Small intestine (tissue), 16 donors: ENCODE measurements at places on chromosomes 7 and 10. TPM values are rescaled to one million over a fixed set of nuclear protein-coding genes. Genes with fewer than 3 reads are reported as not detected.

DNA sequence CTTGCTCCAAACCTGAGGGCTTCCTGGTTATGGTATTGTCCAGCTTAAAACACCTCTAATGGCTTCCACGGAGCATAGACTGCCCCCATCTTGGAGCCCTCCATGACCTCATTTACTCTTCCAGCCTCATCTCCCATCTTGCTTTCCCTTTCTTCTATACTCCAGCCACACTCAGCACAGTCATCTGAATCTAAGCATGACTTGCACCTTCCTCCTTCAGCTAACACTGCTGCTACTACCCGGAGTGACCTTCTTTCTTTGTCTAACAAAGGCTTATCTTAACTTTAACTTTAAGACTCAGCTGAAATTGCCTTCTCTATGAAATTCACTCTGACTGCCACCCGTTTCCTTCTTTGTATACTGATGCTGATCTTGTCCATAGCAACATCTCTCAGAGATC is 135.1 kb downstream of the FAM107B start:
- DNase-seq = no peak

GRCh38 chr7:73585196-73585595 is 6.8 kb upstream of the TBL2 start:
- DNase-seq = no peak

GRCh38 chr10:75658915-75659314 is 227.5 kb downstream of the LRMDA start:
- no peak for DNase-seq

GRCh38 chr7:82234457-82235049 is 209.0 kb downstream of the CACNA2D1 start:
- peak; percentile 36 for DNase-seq

- no peak for DNase-seq
Observed at GRCh38 chr7:141039376-141039775, 24.6 kb upstream of the MRPS33 start.

SDK1 gene
- 2.1 TPM for polyA plus RNA-seq

ZNF398 gene
- 3.6 TPM for polyA plus RNA-seq

CLCN1 gene
- polyA plus RNA-seq = not detected

RBM33 gene
- 11.2 TPM for polyA plus RNA-seq

- no peak for DNase-seq
Observed at GRCh38 chr7:144780071-144780608, 55.7 kb downstream of the TPK1 start.

GRCh38 chr7:139960157-139960556 is 102.6 kb downstream of the PARP12 start:
- no peak for DNase-seq

DNA sequence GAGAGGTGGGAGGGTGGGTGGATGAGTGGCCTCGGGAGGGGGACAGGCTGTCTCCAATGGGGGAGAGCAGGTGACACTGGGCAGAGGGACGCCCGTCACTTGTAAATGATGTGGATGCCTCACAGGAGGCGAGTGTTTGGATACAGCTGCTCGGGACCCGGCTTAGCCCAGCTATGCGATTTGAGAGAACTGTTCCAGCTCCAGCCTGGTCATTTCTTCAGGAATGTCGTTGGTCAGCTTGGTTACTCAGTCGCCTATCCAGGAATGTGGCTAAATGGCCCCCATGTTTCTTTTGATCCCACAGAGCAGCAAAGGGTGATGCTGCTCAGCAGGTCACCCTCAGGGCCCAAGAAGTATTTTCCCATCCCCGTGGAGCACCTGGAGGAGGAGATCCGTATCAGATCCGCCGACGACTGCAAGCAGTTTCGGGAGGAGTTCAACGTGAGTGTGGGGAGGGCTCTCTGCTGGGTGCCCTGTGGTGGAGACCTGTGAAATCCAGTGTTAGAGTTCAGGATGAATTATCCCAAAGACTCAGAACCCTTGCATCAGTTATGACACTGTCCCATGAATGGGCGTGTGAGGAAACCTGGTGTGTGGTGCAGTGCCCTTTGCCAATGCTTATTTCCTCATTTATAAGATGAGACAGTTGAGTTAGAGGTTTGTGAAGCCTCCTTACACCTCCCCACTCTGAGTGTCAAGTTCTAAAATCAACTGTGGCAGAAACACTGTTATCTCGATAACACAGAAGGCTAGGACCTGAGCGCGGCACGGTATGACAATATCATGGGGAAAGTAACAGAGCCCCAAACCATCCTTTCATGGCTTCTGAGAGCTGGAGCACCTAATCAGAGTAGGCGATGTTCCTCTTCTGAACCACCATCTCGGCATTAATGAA is 76.8 kb downstream of the MKI67 start:
- DNase-seq = no peak

PTF1A gene
- polyA plus RNA-seq = not detected

- no peak for DNase-seq
Observed at GRCh38 chr10:110995301-110995700, 75.9 kb downstream of the SHOC2 start.

DNA sequence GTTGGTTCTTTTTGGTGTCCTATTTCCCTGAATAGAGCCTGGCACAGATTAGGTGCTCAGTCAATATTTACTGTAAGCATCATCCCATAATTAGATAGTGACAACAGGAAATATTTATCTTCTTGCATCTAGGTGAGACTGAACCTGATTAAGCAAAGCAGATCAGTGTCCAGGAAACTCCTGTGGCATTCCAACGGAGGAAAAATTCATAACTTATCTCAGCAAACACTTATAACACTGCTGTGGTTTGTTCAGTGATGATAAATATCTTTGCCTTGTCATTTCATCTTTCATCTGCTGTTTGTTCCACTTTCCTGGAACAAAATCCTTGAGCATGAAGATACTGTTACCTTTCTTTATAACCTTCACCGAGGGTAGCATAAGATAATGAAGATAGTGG is 1160.3 kb upstream of the AUTS2 start:
- no peak for DNase-seq

DNA sequence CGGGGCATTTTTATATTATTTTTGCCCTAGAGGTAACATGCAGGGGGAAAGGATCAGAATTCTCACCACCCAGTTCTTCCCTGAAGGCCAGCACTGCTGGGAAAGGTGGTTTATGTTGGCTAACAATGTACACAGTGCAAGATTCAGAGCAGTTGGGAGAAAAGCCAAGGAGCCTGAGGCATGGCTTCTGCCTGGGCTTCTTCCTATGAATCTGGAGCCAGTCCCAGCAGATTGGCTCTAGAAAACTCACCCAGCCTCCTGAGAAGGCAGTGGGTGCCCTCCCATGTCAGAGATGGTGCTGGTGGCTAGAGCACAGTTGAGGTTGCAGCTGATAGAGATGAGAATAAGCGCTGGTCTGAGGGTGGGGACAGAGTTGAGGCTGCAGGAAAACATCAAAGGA is 44.7 kb upstream of the GPR26 start:
- DNase-seq = no peak

MYH16 gene
- 0.01 TPM for polyA plus RNA-seq

CYP26C1 gene
- polyA plus RNA-seq = not detected

SNCG gene
- polyA plus RNA-seq = 2.4 TPM

DNA sequence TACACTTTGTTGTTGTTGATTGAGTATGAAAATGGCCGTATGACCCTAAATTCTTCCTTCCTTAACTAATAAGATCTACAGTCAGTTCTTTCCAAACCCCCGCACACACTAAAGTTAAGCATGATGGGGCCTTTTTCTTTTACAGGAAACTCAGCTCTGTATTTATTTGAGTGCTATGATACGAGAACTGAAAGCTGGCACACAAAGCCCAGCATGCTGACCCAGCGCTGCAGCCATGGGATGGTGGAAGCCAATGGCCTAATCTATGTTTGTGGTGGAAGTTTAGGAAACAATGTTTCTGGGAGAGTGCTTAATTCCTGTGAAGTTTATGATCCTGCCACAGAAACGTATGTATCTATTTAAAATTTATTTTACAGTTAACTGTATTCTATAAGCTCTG is 14.2 kb upstream of the NUP42 start:
- no peak for DNase-seq

GRCh38 chr7:96638669-96639068 is 71.0 kb downstream of the SEM1 start:
- no peak for DNase-seq

DNA sequence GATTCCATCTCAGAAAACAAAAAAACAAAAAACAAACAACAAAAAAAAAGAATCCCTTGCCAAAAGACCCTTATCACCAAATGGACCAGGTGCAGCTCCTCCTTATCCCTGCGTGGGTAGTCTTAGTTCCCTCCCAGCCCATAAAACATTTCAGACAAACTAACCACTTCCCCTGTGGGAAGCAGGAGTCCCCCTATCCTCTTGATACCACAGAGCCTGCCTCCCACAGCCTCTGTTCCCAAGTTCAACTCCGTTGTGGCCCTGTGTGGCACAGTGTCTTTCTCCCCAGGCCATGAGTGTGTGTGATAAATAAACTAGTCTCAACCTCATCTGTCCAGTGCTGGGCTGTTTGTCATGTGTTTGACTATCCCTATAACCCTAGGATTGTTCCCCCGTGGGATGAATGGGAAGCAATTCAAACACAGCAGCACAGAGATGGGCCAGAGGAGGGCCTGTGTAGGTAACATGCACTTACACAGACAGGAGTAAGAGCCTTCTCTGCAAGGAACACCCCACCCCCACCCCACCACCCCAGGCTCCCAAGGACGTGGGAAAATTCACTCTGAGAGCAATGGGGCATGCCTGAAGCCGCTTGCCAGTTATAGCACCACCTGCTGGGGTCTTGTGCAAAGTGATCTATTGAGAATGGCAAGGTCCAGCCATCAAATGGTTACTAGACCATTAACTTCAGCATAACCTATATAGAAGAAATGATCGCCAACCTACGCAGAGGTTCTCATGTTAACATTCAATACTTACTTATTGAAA is 147.1 kb upstream of the GHITM start:
- peak; percentile 31 for DNase-seq

DNA sequence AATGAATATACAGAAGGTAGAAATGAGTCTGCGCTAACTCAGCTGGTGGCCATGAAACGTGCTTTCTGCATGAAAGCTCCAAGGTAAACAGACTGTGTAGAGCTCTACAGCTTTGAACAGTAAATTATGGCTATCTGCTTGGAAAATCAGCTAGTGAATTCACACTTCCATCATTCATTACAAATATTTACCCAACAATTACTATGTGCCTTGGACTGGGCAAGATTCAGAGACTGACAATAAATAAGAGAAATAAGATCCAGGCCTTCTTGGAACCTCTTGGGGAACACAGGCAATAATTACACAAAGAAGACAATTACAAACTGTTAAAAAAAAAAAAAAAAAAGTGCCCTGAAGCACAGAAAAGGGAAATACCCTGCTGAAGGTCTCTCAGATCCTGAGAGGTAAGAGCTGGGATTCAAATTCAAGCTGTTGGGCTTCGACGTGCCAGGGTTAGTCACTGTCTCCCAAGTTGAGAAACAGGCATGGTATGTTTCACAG is 15.8 kb downstream of the TSPAN12 start:
- DNase-seq = no peak

FHIP2A gene
- polyA plus RNA-seq = 8.1 TPM

HK1 gene
- polyA plus RNA-seq = 8.2 TPM

GRCh38 chr7:78095549-78095948 is 297.0 kb downstream of the PHTF2 start:
- no peak for DNase-seq

GRCh38 chr10:43217563-43218205 is 49.2 kb downstream of the RASGEF1A start:
- DNase-seq = no peak

DNA sequence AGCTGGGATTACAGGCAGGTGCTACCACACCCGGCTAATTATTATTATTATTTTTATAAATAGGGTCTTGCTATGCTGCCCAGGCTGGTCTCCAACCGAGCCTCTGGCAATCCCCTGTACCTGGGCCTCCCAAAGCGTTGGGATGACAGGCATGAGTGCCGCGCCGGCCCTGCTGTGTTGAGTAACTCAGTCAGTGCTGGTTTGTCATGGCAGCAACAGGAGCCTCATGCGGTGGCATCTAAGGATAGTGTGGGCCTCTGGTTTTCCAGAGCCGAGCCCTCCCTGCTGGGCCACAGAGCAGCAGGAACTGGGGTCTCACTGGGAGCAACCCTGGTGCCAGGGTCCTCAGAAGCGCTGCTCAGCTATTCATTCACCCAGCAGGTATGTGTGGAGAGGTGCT is 244.7 kb downstream of the ELFN1 start:
- DNase-seq = no peak

PNLIPRP2 gene
- polyA plus RNA-seq = 13.4 TPM

DNA sequence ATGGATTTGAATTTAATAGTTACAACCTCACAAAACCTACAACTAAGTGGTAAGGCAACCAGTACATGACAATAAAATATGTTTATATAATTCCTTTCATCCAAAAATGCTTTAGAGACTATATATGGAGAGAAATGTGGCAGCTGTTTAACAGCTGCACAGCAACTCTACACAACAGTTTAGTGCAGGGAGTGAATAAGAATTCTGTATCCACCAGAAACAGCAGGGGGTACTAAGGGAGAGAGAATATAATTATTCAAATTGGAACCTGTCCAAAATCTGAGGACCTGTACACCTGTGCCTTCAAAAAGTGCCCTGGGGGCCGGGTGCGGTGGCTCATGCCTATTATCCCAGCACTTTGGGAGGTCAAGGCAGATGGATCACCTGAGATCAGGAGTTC is 49.6 kb downstream of the POLL start:
- DNase-seq = no peak

GRCh38 chr10:131686781-131687420 is 213.9 kb upstream of the PPP2R2D start:
- no peak for DNase-seq

ARHGEF35 gene
- polyA plus RNA-seq = 23.6 TPM

GRCh38 chr10:6694447-6695140 is 114.5 kb upstream of the PRKCQ start:
- no peak for DNase-seq

DNA sequence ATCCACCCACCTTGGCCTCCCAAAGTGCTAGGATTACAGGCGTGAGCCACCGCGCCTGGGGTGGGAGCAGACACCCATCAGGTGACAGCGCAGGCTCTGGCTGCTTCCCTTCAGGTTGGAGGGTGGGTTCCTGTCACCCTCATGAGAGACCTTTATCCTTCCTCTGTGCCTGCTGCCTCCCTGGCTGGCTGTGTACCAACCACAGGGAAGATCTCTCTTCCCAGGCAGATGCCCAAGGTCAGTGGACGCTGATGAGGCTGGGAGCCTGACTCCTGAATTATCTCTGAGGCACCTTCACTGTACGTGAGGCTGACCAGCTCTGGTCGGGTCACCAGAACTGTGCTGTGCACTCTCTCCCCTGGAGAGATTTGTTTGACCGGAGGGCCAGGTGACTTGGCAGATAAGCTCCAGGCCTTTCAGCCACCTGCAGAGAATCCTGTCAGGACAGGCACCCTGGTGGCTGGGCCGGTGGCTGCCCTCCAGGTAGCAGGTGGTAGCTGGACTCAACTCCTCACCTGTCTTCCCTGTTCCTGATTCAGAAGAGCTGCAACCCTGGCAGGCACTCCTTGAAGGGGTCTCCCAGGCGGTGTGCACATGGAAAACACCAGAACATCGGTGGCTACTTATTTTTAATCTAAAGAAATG is 251.9 kb downstream of the GLRX3 start:
- no peak for DNase-seq

DNA sequence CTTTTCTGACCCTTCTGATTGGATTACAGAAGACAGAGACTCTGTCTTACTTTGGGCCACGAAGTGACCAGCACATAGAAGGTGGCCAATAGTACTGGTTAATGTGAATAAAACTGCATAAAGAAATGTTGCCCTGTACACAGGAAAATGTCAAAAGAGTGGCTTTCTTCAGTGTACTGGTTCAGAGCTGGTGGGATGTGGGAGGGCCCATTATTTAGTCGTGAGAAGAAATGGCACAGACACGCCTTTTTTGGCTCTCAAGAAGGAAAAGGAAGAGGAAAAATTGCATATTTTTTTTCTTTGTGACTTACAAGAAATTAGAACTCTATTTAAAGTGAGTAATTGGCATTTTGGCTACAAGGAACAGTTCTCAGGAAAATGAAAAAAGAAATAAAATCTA is 129.7 kb downstream of the DGKI start:
- DNase-seq = no peak

MRC1 gene
- polyA plus RNA-seq = 4.1 TPM
